ENCODE measurements at places on chromosomes 3 and 15.

DNA sequence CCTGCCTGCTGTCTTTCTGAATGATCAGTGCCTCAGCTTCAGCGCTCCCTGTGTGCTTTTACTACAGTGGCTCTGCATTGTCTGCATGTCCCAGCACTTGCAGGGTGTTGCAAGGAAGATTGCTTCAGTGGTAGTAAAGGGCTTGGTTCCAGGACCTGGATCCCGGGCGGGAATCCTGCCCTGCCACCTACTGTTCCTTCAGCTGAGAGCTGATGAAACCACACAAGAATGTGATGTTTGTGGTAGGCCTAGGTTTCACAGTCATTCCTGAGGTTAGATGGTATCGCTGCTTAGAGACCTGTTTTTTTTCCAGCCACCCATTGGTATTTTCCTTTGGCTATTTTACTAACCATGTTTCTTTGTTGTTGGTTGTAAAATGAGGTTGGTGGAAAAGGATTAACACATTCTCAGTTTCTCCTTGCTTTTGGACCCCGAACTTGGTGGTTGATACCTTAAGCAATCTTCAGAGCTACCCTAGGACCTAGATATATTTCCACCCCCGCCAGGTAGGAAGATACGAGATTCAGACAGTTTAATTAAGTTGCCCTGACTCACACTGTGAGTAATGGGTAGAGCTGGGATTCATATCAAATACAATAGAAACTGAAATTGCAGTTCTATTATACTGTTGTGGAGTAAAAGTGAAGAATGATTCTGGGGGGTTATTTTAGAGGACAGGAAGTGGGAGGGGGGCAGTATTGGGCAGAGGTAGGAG is 11.4 kb downstream of the GPR87 start:
- DNase-seq = no peak

DNA sequence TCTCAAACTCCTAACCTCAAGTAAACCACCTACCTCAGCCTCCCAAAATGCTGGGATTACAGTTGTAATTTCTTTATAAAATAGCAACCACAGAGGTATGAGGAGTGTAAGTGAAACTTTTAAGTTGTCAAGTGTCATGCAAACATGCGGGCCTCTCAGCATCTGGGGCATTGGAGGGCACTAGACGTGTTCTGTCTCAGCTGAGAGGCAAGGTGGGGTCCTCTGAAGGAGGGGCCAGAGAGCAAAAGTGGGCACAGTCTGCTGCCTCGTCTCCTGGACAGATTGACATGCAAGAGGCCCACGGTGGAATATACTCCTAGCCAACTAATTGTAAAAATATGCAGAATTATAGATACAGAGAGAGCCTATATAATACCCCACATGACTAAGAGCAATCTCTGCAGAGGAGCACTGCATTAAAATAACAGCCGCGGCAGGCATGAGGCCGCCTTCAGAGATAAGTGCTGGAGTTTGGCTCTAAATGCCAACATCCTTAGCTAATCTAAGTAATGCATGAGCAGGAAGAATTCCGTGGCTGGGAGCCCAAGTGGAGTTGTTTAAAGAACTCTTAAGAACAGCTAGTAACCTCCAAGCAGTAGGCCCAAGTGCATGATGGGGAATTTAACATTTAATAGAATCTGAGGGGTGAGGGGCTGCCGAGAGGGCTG is 87.8 kb upstream of the RNU6-1 start:
- DNase-seq = no peak

GRCh38 chr15:58566029-58566428 is 134.2 kb downstream of the LIPC start:
- no peak for DNase-seq

GRCh38 chr3:191417457-191417729 is 43.6 kb upstream of the PYDC2 start:
- DNase-seq = no peak

GRCh38 chr3:109131276-109131675 is 5.2 kb upstream of the C3orf85 start:
- no peak for DNase-seq

DNA sequence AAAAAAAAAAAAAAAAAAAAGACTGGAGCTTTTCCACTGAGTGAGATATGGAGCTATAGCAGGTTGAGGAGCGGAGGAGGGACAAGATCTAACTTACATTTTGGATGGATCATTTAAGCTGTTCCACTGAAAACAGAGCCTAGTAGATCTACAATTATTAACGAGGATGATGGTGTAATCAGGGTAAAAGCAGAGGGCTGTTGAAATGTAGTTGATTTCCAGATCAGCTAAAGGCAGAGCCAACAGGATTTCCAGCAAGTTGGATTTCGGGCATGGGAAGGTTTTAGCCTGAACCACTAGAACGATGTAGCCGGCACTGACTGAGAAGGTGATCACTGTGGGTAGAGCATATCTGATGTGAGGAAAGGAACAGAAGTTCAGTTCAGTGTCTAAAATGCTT is 360.7 kb downstream of the EPHB1 start:
- no peak for DNase-seq

GRCh38 chr3:193271101-193271840 is 30.2 kb downstream of the PLAAT1 start:
- DNase-seq = no peak

GRCh38 chr3:18132991-18133390 is 292.1 kb downstream of the SATB1 start:
- DNase-seq = no peak

DNA sequence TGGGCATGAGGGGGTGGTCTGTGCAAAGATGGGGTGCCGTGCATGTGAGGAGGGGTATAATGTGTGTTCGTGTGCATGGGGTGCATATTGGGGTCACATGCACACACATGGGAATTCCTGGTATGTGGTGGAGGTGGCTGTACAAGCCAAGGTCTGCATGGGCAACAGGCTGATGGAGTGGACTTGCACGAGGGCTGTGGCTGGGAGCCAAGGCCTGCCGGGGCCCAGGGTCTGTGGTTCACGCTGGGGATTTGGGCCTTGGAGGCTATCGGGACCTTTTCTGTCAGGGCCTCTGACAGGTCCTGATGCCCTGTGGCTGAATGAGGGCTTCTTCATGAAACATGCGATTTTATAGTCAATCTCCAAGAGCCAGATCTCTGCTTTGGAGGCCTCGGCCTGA is 9.8 kb upstream of the PLXND1 start:
- DNase-seq = no peak
